NCI-H1417 (cell line): ENCODE measurements at places on chromosomes 13 and 19.
A peak's percentile ranks its signal among the peaks of the same experiment; 100 is the strongest.

DNA sequence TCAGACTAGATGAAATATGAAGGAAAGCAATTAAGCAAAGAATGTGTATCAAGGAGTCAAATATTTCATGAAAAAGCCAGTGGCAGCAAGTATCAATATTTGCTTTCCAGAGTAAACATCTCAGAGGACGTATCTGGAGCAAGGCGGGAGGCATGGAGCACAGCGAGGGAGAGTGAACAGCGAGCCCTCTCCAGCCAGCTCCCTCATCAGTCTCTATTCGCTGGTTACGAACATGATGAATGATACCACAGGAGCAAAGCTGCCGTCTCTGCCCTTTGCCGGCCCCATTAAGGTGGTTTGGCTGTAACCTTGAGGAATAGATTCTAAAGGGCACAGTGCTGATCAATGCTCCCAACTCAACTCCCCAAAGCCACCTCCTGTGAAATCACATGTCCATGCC is 95.8 kb downstream of the CCNA1 start:
- DNase-seq = peak; percentile 9

DNA sequence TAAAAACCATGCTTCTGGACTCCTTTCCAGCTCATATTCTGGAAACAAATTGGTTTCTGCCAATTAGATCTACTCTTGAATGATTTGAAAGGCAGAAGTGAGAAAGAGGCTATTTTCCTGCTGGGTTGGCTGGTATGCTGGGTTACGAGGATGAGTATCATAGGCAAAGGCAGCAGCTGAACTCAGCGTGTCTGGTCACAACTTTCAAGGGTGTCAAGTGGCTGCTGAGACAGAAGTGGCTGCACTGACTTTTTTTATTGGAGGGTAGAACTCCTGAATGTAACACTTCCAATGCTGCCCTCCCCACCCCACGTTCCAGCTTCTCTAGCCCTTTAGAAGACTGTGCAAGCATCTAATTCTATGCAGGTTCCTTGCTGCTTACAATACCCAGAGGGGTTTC is 8.3 kb upstream of the DZIP1 start:
- no peak for DNase-seq

- no peak for DNase-seq
Measured at GRCh38 chr13:99276706-99277105, 18.5 kb upstream of the GPR18 start.

DNA sequence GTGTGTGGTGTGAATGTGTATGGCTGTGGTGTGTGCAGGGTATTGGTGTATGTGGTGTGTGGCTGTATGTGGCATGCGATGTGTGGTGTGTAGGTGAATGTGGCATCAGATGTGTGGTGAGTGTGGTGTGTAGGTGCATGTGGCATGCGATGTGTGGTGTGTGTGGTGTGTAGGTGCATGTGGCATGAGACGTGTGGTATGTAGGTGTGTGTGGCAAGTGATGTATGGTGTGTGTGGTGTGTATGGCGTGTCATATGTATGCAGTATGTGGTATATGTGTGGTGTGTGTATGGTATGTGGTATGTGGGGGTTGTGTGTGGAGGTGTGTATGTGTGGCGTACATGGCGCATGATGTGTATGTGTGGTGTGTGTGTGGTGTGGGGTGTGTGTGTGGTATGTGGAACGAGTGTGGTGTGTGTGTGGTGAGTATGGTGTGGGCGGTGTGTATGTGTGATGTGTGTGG is 63.4 kb downstream of the PEPD start:
- DNase-seq = no peak

GRCh38 chr19:44530777-44531176 is 1.3 kb upstream of the CEACAM20 start:
- no peak for DNase-seq

- no peak for DNase-seq
Measured at GRCh38 chr13:86882835-86883234, 788.3 kb upstream of the SLITRK5 start.

DNA sequence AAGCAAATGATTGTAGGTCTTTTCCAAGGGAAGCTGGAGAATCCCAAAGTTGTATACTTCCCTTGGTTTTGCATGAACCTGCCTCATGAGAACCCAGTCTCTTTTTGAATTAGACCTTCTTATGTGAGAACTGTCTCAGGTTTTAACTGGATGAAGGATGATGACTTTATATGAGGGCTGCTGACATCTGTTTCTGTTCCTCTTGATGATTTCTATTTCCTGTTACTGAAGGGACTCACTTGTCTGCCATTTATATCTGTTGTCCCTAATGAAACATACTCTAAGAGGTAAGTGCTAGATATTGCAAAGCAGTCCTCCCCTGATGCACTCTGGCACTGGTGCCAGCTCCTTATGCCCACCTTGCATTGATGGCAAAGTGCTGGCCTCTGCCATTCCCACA is 33.6 kb downstream of the ERICH4 start:
- DNase-seq = no peak

DNA sequence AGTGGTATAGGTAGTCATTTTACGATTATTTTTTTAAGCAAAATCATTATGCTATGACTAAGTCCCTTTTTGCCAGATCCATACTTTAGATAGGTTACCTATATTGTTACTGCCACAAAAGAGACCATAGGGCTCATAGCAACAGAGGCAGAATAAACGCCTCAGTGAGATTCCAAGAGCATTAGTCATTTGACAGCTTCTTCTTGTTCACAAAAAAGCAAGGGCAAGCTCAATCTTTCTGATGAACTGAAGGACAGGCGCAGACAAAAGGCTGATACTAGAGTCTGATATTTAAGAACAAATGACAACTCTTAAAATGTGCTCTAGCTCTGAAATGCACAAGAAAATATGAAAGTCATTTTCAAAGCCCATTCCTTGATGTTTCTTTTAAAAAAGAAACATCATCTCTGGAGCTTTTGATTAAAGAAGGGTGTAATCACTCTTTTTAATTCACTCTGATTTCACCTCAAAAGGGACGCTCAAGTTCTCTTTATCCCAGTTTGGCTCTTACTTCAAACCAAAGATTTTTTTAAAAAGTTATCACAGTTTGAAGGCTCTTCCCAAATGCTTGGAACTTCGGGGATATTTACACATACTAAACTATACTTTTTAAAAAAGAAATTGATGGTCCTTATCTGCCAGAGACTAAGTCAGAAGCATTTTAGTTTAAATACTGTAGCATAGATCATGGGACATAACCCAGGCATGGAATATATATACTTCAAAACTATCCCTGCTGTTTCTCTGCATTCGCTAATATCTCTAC is 187.2 kb downstream of the EFNB2 start:
- peak; percentile 56 for DNase-seq

DNA sequence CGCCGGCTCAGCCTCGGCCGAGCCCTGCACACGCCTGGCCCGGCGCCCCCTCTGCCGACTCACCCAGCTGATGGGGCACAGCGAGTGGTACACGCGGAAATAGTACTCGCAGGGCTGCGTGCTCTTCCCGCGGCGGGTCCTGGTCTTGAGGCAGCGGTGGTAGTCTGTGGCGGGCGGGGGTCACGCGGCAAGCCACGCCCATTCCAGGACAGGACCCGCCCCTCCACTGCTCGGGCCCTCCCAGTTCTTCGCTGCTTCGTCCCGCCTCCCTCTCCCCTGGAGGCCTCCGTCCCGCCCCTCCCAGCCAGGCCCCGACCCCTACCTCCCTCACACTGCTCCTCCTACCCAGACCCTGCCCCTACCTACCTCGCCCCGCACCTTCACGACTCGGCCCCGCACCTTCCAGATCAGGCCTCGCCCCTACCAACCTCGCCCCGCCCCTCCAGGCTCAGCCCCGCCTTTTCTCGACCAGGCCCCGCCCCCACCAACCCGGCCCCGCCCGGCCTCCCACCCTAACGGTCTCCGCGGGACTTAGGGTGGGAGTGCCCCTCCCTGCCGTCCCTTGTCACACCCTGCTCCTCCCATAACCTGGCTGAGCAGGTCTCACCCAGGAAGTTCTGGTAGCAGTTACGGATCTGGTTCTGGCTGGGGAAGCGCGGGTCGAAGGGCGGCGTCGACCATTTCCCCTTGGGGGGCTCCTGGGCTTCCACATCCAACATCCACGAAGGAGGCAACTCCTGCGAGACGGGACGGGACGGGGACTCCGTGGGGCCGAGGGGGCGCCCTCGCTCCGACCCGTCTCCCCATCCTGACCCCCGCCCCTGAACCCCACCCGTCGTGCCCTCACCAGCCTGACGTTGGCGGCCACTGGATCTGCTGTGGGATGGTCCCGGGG is 469 bp downstream of the COX6B2 start:
- DNase-seq = peak; percentile 55

DNA sequence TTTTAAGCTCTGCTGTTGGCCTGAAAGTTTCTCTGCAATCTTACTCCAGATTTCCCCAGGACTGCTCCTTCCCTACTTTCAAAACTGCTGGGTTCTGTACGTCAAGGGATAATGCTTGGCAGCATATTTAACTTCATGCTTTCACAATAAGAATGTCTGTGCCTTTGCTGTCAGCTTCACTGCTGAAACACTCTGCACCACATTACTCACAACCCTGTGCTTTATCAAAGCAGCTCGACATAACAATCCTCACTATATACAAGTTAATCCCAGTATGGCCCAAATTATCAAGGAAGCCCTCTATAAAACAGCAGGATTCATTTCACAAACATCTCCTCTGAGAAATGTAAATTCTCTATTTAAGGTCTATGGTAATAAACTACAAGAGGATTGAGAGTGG is 17.5 kb downstream of the LATS2 start:
- no peak for DNase-seq
